ENCODE measurements at places on chromosomes 1 and 21. TPM values are rescaled to one million over a fixed set of nuclear protein-coding genes. Genes with fewer than 3 reads are reported as not detected.

The IGSF3 gene
- 0.77 TPM for total RNA-seq

The AIRE gene
- total RNA-seq = 0.27 TPM

The RYR2 gene
- total RNA-seq = not detected

The UBL4B gene
- not detected for total RNA-seq

The SNIP1 gene
- total RNA-seq = 27.0 TPM
